M059J (cell line): ENCODE measurements at places on chromosomes 1 and 21. TPM values are rescaled to one million over a fixed set of nuclear protein-coding genes. Genes with fewer than 3 reads are reported as not detected.
A peak's percentile ranks its signal among the peaks of the same experiment; 100 is the strongest.

GRCh38 chr21:16891821-16892220 lies 621.0 kb upstream of the CXADR start:
- peak; percentile 59 for DNase-seq

DNA sequence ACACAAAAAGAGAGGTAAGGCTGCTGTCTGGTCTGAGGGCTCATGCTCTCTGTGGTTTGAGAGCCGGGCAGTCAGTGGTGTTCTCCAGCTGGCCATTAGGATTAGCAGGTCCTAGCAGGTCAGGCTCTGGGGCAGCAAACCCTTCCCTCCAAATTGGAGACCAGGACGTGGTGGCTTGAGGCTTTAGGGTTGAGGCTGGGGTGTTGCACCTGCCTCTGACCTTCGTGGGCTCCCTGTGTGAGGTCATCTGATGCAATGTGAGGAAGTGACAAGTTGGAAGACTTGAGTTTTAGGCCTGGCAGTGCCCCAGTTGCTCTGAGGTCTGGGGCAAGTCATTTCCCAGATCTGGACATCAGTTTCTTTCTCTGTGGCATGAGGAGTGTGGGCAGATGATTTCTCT lies 24.4 kb downstream of the SZRD1 start:
- no peak for DNase-seq

GRCh38 chr1:24236789-24237371 lies 49.8 kb upstream of the IFNLR1 start:
- DNase-seq = peak; percentile 84

DNA sequence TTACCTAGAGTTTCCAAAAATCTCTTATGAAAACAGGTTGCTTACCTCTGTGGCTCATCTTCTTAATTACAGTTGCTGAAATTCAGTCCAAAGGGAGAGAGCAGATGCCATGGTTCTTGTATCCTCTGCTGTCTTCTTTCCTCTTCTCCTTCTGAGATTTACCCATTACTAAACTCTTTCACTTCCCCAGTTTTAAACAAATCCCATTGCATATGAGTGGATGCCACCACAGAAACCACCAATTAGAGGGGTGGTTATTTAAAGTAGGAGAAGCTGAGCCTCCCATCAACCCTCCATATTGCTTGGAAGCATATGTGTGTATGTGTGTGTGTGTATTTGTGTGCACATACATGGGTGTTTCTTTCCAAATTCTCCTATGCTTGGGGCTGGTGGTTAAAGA lies 128.5 kb upstream of the KCNK1 start:
- no peak for DNase-seq

- no peak for DNase-seq
Measured at GRCh38 chr21:35868869-35869223, 191.5 kb downstream of the SETD4 start.

DNA sequence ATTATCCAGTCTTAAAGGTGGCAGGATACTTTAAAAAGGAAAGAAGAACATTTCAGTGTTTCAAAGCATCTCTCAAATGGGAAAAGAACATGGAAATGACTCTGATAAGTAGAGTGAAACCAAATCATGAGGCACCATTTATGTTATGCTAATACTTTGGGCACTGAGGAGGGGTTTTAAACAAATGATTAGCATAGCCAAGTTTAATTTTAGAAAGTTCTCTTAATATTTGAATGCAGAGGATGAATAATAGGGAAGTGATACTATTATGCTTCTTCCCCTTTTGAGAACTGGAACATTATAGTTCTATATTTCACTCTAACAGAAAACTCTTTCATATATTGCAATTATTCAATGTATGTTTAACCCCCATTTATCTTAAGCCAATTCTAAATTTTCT lies 1181.9 kb upstream of the PRMT6 start:
- DNase-seq = no peak

DNA sequence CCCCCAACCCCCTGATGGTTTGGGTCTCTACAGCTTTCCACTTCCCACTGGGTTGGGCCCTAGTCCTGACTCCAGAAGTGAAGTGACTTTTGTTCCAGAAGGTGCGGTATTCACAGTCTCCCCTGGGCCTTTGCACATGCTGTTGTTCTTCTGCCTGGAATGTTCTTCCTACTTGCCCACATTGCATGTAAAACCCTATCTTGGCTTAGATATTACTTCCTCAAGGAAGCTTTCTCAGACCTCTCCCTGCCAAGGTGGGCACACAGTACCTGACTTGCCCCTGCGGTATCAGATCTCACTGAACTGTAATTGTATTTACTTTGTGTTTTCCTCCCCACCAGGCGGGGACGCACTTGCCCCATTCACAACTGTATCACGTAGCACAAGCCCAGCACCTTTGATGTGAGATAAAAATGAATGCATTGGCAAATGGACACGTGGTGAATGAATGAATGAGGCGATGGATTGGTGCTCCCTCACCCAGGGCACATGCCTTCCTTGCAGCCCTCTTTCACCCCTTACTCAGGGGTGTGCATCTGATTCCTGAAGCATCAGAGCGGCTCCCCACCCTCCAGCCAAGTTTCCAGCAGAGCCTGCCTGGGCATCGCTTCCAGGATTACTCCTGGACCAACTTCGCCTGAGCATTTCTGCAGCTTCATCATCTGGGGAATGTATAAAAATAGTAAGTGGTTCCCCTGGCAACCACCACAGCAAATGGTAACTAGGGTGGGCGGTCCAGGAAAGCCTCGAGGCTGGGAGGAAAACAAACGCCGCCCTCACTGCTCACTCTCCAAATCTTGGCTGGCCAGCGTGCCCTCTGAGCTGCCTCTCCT lies 19.8 kb downstream of the NENF start:
- peak; percentile 35 for DNase-seq

GRCh38 chr1:10637834-10638558 lies 158.4 kb downstream of the CASZ1 start:
- DNase-seq = no peak

- peak; percentile 81 for DNase-seq
Measured at GRCh38 chr1:64934115-64934877, 32.1 kb downstream of the JAK1 start.

DNA sequence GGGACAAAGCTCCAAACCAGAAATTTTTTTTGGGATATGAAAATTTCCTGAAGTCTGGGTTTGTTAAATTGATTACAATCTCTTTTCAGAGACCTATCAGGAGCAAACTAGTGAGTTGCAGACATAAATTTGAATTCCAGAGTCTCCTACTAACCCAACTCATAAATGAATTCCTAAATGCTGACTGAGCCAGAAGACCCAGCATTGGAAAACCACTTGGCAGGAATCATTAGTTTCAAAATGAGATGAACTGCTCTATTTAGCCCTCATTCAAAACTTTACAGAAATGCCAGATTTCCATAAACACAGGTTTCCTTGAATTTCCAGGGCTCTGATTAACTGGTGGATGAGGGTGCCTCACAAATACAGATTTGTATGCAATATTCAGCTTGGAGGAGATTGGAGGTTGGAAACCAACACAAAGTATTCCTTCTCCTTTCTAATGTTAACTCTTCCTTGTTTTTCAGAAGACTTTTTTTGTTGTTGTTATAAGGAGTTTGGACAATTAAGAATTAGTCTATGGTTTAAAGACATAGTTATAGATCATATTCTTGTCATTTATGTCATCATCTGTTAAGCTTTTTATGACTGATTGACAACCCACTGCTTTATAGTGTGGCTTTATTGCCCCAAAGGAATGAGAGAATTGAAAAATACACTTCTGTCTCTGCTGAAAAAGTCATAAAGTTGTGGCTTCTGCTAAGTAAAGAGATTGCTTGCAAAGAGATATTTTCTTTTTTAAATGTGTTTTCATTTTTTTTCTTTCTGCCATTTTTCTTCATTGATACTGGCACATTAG lies 222.8 kb downstream of the HLX start:
- peak; percentile 91 for DNase-seq

DNA sequence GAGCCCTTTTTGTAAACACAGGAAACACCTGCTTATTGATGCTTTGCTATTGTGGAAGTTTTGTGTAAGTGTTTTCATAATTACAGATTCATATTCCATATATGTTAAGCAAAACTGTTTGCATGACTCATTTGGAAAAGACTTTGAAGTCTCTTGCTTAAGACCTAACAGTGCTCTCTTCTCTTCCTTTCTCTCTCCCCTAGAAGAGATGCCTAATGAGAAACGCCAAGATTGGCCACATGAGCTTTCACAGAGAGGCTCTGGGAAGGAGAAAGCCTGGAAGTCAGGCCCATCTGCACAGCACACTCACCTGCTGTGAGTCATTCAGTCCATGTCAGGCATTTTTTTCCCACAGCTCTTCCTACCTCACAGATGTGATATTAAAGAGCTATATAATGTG lies 101.6 kb upstream of the PALMD start:
- peak; percentile 67 for DNase-seq

DNA sequence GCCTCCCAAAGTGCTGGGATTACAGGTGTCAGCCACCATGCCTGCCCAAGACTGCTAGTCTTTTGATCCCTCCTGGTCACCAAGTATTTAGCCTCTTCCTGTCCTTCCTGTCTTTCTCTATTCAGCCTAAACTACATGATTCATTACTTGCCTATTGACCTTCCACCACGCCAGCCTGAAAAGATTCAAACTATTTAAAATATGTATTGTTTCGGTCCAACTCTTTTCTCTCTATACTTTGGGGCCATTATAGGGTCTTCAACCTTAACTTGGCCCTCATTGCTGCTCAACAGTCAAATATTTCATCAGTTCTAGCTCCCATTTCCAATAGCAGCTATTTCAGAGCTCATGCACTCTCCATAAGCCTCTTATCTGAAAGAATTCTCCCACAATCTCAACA lies 153.0 kb downstream of the TNFSF18 start:
- DNase-seq = peak; percentile 81

DNA sequence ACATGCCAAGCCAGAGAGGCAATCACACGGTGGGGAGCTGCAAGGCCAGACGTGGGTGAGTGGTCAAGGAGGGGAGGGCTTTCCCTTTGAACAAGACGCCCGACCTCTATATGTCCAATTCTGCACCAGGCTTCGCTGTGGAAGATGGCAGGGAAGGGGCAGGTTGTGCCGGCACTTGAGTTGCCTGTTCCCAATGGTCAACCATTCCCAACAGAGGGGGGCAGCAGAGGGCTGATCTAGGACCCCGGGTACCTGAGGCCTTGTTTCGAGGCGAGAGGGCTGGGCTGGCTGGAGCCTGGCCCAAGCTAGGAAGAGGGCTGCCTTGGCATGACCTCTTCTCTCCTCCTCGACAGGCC lies 64.9 kb downstream of the TMEM53 start:
- peak; percentile 64 for DNase-seq

DNA sequence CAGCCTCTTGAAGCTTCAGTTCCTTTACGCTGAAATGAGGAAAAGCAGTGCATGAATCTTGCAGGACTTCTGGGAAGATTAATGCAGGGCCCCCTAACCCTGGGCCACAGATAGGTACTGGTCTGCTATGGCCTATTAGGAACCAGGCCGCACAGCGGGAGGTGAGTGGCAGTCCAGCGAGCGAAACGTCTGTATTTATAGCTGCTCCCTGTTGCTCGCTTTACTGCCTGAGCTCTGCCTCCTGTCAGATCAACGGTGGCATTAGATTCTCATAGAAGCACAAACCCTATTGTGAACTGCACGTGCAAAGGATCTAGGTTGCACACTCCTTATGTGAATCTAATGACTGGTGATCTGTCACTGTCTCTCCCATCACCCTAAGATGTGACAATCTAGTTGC lies 130.2 kb downstream of the CHRM3 start:
- no peak for DNase-seq

DNA sequence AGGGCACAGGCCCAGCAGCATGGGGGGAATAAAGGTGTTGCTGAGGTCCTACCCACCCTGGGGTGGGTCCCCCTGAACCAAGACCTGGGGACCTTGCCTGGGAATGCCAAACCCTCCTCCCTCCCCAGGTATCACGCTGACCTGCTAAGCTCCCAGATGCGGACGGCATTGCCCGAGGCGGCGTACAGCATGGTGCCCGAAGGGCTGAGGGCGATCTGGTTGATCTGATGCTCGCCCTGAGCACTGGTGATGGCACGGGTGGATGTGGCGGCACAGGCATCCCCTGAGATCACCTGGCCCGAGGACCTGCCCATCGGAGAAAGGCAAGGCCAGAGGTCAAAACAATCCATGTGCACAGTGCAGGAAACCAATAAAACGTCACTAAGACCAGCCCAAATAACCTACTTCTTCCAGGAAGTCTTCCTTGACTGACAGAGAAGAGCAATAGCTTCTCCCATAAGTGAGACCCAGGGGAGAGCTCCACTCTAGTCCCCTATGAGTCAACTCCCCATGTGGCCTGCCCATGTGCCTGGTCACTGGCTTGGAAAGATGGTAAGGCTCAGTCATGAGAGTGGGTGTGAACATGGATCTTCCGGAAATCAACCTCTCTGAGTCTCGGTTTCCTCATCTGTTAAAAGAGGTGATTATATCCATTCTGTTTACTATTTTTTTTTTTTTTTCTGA lies 46.3 kb downstream of the KIF21B start:
- DNase-seq = no peak

- no peak for DNase-seq
Measured at GRCh38 chr1:165527251-165528007, 16.4 kb upstream of the LRRC52 start.

GRCh38 chr1:156866249-156866909 lies 5.7 kb downstream of the NTRK1 start:
- DNase-seq = no peak

DNA sequence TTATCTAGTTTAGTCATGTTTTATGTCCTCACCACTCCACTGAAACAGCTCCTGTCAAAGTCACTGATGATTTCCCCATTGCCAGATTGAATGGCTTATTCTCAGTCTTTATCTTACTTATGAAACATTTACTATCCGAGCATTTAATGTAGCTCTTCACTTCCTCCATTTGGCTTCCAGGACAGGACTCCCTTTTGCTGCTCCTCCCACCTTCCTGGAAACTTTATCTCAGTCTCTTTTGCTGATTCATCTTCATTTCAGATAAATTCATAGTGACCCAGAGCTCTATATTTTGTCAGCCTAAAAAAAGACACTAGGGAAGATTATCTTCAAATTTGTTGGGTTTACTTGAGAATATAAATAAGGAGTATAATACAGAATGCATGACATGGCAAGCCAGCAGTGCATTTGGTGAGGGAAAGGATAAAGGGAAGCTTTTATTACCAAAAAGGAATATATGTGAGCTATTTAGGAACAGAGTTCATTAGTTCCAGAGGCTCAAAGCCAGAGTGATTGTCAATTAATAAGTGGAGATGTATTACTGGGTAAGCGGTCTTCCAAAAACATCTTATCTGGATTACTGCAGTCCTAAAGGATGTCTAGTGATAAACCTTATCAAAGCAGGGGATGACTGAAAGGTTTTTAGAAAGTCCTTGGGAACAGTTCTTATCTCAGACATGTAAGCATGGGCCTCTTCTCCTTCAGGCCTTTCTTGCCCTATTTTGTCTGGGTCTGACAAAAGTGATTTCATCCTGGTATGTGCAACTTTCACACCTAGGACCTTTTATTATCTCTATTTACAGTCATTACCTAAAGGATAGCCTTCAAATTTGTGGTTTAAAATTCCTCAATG lies 25.6 kb downstream of the IL23R start:
- no peak for DNase-seq

Gene NUDC
- total RNA-seq = 63.5 and 80.9 TPM in 2 replicates

Gene RNU1-3
- not detected in 2 replicates for total RNA-seq

Gene SNRNP40
- 119 and 153 TPM in 2 replicates for total RNA-seq

Gene MYOC
- not detected in 2 replicates for total RNA-seq

Gene MGST3
- total RNA-seq = 89.6 and 99.6 TPM in 2 replicates

Gene PLA2G2C
- not detected in 2 replicates for total RNA-seq

Gene AIM2
- 1.7 TPM in 1 of 2 replicates, not detected in the other for total RNA-seq
